ENCODE measurements at places on chromosomes 3 and 15.

DNA sequence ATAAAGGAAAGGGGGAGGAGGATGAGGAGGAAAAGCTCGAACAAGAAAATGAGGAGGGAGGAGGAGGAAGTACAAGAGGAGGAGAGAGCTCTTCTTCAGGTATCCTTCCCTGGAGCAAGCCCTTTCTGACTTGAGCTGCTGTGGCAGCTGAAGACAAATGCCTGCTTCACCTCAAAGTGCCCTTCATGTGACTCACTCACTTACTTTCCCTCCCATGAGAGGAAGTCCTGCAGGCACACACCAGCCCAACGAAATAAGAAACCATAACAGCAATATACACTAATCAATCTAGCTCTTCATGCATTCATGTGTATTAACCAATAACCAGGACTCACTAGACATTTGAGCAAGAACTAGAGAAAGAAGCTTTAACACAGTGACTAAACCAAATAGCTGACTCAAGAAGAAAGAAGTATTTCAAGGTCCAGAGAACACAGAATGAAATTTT, 251.9 kb downstream of the IGSF11 start:
- DNase-seq: no peak

DNA sequence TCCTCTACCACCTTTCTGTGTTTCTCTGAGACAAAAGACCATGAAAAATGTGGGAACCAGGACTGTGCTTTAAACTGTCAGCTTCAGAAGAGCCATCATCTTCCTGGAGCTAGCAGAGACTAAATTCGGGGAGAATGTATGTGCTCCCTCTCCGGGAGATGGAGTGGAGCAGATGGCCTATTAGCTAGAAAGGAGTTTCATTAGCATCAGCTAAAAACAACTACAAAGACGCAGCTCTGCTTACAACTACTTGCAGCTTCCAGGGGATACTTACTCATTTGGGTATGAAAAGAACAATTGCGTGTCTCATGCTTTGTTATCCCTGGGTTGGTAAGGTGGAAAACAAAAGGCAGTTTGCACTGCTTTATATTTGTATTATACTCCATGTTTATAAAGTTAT, 159.6 kb downstream of the MFSD1 start:
- no peak for DNase-seq

DNA sequence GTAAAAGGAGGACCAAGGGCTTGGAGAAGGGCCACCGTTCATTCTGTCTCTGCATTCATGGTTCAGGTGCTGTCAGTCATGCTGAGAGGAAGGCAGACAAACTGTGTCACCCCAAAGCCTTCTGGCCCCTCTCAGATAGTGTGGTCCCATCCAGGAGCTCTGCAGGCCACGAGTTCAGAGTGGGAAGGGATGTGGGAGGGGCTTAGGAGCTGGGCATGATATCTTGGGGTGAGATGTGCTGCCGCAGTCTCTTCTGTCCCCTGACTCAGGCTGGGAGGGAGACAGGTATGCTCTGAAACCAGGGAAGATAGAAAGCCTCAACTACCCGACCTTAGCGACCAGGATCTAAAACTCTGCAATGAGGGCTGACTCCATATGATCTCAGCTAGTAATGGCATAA, 19.6 kb upstream of the MYO1E start:
- no peak for DNase-seq

DNA sequence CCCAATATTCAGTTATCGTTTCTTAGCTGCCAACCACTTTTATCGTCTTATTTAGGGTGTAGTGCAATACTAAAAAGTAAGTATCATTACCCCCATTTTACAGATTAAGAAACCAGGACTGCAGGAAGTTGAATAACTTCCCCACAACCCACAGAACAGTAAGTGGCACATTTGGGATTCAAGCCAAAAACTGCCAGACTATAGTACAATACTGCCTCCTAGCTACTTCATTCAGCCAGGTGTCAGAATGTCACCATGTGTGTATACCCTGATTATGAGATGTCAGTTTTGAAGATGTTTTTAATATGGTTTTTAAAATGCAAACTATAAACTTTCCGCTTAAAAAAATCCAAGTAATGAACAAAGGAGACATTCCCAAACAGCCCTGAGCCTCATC, 74.2 kb upstream of the PROK2 start:
- peak; percentile 28 for DNase-seq

DNA sequence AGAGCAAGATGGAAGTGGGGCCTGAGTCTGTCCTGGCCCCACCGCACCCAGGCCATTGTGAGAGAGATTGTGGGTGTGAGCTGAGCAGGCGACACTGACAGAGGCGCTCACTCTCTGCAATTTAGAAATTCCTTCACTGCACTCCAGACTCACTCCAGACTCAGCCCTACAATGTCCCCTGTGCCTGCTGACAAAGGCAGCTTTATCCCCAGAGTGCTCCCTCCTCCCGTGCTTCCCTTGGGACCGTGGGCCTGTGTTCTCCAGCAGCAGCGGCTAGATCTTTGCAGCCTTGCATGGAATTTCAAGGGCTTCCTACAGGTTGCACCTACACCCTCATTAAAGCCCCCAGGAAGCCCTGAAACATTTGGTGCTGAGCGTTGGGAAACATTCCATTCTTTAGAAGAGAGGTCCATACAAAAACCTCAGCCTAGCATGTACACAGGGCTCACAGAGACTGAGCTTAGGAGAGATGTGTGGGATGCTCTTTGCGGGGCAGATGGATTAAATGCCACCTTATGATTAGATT, 1.3 kb upstream of the IL16 start:
- no peak for DNase-seq

GRCh38 chr3:46628901-46629369, 16.6 kb downstream of the FAM240A start:
- DNase-seq: no peak

- DNase-seq: no peak
Observed at GRCh38 chr3:16917256-16917935, 32.6 kb downstream of the PLCL2 start.

- DNase-seq: no peak
Observed at GRCh38 chr15:101491734-101492640, 2.5 kb upstream of the PCSK6 start.

DNA sequence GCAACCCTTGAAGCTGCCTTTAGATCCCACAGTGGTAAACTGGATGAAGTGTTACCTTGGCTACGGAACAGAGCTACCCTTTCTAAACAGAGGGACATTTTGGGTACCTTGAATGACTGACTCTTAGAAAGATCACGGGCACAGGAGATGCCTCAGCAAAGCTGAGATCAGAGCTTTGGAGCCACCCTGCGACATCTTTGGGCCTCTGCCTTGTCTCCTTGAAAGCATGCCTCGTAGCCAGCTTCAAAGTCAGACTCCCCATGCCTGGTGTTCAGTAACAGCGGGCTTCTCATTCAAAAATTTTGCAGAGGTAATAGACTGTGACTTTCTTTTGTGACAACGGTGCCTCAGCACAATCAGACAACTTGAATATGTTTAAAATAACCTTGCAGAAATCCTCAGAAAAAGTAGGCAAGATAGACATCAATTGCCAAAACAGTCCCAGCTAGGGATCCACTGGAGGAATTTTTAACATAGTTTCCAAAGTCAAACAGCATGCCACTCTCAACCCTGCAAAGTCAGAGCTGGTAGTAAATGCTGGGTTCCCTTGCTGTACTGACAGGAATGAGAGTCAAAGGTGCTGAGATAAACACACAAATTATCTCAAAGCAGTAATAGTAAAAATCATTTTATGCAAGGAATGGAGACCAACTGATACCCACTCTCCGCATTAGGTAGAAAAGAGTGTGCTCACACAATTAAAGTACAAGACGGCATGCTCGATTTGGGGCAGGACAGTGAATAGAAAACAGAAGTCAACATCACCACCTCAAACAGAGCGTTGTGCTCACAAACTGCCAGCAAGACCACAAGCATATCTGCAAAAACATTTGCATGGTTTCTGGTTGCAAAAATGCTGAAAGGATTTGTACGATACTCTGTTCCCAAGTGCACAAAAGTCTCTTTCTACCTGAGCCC, 82.1 kb downstream of the MYO1E start:
- DNase-seq: peak; percentile 14

GRCh38 chr3:64294771-64295170, 69.5 kb upstream of the PRICKLE2 start:
- DNase-seq: no peak

- no peak for DNase-seq
Observed at GRCh38 chr3:25567388-25567787, 97.3 kb downstream of the TOP2B start.

DNA sequence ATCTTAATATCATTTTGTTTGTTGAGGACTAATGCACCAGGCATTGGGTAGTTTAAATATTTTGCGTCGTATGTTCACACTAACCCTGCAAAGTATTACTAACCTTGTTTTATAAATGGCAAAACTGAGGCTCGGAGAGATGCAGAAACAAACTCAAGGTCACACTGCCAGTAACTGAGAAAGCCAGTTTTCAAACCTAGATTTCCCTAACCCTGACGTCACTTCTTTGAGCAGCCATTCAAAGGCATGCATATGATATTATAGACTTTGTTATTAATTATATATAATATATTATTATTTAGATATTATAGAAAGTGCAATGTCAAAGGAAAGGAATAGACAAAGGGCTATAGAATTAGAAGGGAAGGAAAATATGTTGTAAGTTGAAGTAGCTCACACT, 167.6 kb upstream of the EOMES start:
- no peak for DNase-seq

GRCh38 chr3:77648214-77648613, 608.3 kb downstream of the ROBO2 start:
- no peak for DNase-seq

DNA sequence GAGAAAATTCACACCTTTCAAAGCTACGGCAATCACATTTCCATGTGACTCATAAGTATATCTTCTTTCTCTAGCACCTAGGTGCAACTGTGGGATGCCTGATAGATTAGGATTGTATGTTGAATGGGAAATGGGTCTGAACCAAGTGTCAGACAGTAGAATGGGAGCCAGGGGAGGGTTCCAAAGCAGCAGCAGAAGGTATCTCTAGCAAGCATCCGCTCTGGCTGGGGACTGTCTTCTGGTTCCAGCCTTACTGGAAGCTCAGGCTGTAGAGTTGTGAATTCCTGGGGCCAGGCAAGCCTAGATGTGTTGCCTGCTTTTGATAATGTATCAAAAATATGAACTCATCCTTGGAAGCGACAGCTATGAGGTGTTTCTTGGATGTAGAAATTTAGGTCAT, 2.1 kb upstream of the CHL1 start:
- no peak for DNase-seq

DNA sequence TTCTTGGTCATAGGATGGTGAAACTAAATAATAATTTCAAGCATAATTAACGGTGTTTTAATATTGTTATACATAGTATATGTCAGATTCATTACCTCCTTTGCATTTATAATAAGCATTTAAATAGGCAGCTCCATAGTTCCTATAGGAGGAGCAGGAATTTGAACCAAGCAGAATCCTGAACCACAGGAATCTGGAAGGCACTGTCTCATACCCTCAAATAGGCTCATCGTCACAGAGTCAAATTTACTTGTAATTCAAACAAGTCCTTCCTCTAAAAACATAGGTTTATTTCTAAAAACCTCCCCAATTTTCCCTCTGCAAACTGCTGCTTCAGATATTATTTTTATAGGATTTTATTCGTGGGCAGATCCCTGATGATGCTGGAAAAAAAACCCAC, 376.3 kb upstream of the ARHGEF26 start:
- DNase-seq: no peak

GRCh38 chr3:157065201-157065600, 94.7 kb downstream of the CCNL1 start:
- DNase-seq: no peak

- DNase-seq: no peak
Observed at GRCh38 chr3:182241766-182242488, 530.2 kb downstream of the SOX2 start.

- DNase-seq: no peak
Observed at GRCh38 chr3:86942206-86942605, 48.7 kb downstream of the VGLL3 start.

DNA sequence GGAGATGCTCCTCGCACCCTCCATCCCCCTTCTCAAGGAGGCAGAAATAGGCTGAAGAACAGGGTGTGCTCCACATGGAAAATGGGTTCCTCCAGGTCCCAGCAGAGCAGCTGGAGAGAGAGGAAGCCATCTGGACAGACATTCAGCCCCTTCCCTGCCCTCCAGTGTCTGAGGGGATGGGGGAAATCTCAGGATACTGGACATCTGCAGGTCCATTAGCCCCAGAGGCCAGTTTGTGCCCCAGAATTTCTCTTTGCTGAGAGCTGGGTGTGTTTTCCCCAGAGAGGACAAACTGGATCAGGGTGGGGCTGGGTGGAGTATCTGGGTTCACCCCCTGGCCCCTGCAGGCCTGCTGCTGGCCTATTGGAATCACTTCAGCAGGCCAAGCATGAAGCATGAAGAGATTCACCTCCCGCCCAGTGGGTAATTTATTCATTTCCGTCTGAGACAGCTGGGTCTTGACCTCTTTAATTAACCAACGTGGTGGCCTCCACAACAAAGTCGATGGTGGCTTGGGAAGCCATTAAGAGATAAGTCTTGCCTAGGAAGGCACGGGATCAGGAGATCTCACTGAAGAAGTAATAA, 4.6 kb downstream of the FAM3D start:
- DNase-seq: no peak

DNA sequence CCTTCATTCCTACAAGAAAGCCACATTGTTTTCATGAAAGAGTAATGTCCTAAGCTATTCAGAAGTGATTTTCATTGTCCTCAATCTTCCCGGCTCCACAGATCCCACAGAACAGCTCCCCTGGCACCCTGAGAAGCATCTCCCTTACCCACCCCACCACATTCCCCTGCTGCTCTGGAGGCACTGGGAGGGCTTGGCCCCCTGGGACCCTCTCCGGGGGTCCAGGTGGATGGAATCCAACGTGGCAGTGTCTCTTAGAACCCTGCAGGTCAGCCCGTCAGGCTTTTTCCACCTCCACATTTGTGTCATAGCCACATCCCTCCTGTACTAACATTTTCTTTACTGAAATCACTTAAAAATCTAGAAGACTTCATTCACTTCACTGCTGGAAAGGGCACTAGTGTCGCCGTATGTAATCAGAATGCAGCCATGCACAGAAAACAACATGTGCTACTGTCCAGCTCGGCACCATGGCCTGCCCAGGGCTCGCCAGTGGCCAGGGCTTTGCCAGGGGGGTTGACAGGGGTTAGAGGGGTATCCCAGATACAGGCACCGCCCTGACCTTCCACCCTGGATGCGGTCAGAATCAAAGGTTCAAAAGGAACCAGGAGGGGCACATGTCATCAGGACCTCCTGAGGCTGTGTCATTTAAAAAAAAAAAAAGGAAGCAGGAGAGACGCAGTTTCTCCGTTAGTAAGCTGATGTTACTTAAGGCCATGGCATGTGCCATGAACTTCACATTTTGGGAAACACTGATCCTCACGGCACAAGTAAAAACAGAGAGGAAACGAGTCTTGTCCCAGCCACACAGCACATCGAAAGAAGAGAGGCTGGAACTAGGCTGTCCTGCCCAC, 106.3 kb downstream of the LSM3 start:
- DNase-seq: no peak
